ENCODE measurements at places on chromosomes 6 and 20.

DNA sequence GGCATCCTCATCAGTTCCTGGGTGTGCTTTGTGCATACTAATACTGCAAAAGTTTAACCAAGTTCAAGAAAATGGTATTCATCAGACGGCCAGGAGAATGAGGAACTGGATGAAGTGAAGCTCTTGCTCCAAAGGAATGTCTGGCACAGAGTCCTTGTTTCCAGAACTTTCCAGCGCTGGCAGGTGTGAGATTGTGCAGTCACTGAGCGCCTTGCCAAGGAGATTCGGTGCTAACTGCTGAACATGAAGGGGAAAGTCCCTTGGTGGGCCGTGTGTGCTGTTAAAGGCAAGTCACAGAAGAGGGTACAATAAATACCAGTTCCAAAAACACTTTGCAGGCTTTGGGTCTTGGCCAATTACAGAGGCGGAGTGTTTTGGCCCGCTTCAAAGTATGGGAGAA, 262.3 kb upstream of the SOX4 start:
- DNase-seq = no peak

- no peak for DNase-seq
These were observed 52.2 kb downstream of the GFRAL start for GRCh38 chr6:55379471-55379870.

GRCh38 chr6:35047265-35048011, 93.7 kb downstream of the TCP11 start:
- DNase-seq = no peak

DNA sequence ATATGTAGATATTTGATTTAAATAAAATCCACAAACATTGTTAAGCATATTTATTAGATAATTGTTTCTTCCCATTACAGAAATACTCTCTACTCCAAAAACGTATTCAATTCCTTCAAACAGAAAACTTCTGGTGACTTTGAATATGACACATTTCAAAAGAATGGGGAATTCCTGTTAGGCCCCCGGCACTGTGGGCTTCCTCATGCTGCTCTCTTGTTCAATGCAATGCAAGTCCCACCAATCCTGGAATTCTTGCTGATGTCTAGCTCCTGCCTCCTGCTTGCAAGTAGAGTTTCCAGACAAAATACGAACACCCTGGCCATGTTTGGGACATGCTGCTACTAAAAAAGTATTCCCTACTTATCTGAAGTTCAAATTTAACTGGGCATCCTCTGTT, 544.1 kb downstream of the QKI start:
- no peak for DNase-seq

DNA sequence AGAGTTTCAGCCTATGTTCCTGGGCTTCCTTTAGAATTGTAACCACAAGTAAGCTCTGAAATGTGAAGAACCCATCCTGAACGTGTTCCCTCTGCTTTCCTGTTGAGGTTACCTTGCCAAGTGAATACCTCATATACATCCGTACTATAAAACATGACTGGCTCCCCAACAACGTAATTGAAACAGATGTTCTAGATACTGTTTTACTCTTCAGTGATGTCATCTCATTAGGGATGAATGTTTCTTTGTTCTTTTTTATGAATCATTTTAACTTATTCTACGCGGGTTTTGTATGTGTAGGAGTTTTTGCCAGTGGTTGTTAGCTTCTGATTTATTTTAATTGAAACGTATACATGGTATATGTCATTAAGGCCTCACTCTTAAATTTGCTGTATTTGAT, 166.8 kb downstream of the SAMD5 start:
- no peak for DNase-seq

- DNase-seq = no peak
These were observed 68.7 kb downstream of the PHACTR2 start for GRCh38 chr6:143746202-143747119.

GRCh38 chr6:35181933-35182612, 31.7 kb upstream of the SCUBE3 start:
- no peak for DNase-seq

GRCh38 chr6:158087224-158087867, 80.7 kb downstream of the SERAC1 start:
- DNase-seq = no peak

DNA sequence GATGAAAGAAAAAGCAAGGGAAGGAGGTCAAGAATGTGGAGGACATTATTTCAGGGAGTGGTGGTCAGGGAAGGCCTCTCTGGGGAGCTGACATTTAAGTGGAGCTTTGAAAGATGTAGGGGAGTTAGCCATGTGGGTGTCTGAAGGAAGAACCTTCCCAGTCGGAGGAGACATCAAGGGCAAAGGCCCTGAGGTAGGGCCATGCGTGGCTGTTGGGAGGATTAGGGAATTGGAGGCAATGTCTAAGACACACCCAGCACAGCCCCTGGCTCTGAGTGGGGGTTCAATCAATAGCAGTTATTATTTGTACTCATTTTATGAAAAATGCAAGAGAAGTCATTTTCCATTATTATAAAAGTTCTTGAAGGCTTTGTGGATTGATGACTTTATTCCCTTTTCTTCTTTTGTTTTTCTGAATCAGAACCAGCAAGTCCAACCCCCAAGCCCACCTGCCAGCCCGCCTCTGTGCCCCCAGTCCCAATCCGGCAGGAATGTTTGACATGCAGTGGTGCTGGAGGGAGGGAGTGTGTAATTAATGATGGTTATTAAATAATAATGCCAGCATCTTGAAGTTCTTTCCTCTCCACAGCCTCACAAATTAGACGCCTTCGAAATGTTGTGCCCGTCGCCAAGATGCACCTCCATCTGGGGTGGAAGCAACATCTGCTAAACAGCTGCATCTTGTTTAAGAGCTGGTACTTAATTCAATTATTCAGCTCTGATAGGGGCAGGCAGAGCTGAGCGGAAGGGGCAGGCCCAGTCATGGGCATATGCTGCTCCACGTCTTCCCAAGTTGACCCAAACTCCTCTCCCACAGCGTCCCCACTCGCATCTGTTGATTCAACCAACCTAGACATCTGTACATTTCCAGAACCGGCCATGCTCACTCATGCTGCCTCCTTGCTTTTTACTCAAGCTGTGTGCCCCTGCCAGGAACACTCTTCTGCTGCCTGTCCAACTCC, 81.3 kb upstream of the SIRPA start:
- DNase-seq = no peak

DNA sequence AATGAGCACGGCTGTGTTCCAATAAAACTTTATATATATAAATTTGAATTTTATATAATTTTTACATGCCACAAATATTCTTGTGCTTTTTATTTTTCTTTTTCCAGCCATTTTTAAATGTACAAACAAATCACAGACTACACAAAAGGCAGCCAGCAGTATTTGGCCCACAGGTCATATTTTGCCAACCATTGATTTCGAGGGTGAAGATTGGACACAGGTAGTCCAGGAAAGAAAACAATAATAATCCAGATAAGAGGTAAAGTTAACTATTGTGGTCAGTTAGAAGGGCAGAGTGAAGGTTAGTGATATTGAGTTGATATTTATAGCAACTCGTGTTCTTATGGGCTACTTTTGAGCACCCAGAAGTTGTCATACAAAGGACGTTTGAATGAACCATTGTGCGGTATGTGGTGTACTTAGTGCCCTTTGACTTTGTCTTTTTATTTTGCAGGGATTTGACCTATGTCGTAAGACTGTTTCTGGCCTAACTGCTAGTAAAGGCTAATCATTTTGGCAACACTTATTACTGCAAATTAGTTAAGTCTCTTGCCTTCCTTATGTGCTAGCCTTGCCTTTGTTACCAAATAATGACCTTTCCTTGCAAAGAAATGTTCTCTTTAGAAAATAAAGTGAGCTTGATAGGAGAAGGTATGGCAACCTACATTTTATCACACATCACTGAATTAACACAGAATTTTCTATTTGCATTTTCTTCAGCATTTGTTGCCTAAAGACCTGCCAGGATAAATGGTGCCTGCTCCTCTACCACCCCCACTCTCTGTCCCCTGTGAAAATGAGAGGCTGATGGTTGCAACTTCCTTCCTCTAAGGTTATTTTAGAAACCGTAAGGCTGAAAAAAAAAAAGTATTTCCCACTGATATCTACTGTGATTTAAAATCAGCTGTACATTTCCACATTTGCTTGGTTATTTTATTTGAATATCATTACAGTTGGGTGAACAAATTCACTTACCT, 493.9 kb upstream of the SOX4 start:
- DNase-seq = no peak

DNA sequence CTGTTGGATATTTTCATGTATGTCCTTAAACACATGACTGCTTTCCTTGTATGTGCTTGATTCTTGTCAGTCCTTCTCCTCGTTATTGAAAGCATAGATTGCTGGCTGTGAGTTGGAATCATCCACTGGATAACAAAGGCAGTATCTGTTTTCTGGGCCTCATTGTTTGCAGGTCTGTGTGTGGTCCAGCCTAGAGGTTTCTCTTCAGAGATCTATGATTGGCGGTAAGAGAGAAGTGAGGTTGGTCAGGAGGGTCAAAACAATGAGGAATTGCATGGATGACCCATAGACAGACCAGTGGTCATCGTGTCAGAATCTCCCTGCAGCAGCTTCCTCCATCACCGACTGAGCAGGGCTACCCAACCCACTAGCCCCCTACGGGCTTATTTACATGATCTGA, 915.0 kb downstream of the KIF16B start:
- no peak for DNase-seq

DNA sequence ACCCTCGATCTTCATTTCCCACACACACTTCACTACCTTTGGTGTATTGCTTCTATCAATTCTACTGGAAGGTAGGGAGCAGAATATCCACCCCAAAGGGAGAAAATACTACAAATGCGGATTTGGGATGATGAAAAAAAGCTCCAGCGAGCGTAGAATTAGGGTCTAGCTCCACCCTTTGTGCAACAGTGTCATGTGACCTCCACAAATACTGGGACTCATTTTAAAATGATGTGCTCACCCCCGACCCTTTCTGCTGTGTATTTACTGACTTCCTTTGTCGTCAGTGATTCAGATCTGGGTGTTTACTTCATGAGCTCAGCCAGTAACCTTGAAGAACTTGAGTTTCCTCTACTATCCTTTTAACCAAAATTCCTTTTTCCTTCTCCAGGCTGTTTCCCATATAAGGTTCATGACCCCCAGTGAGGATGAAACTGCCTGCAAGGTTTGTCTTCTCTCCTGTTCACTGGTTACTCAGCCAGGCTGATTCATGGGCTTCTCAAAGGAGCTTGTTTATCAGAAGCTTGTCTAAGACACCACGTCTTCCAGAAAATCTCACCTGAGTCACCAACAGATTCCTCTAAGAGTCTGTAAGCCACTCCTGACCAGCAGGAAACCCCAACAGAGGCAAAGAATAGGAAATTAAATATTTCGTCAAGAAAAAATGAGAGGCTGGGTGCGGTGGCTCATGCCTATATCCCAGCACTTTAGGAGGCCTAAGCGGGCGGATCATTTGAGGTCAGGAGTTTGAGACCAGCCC, 39.6 kb upstream of the PAX1 start:
- DNase-seq = no peak

GRCh38 chr20:23528867-23529431, 38.0 kb downstream of the CST8 start:
- no peak for DNase-seq

DNA sequence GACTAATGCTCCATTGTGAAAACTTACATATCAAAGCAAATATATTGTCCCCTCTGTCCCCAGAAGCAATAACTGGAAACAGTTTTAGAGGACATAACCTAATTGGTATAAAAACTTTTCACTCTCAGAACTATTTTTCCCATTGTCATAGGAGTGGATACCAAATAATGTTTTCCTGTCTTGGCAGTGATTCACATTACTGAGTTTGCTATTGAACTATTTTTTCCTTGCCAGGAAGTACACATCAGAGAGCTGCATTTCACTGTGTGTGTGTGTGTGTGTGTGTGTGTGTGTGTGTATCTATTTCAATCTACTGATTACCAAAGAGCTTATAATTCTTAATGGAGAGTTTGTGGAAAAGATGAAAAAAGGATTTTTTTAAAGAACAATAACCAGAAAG, 45.4 kb downstream of the AKAP12 start:
- no peak for DNase-seq

- no peak for DNase-seq
These were observed 230.2 kb upstream of the THEMIS start for GRCh38 chr6:128131036-128131435.

- no peak for DNase-seq
These were observed 533.6 kb downstream of the RNF144B start for GRCh38 chr6:18920701-18921100.

- DNase-seq = no peak
These were observed 20.1 kb downstream of the ECT2L start for GRCh38 chr6:138815797-138816528.

GRCh38 chr6:168016721-168017525, 19.5 kb downstream of the KIF25 start:
- no peak for DNase-seq

- no peak for DNase-seq
These were observed 10.4 kb upstream of the VNN2 start for GRCh38 chr6:132768051-132768517.
